CD4-positive, alpha-beta T cell treated with Interleukin-6 at 100 ng/mL for 8 hours (primary cell): ENCODE measurements at places on chromosomes 4 and X.

GRCh38 chr4:123397144-123398065, 810 bp downstream of the SPRY1 start:
- DNase-seq = peak; percentile 12

DNA sequence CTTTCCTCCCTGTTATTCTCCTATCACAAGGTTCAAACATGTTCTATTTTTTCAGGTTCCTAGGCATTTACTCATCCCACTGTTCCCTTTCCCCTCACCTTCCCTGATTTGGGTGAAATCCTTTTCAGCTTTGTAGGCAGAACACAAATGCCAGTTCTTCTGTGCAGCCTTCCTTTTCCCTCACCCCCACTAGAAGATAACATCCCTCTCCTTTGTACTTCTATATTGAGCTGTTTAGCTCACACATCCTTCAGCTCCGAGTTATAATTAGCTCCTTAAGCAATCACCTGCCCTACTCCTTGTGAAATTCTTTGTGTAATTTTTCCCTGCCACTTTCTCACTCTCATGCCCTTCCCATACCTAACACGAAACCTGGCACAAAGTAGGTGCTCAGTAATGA, 240.9 kb downstream of the AR start:
- DNase-seq = no peak

DNA sequence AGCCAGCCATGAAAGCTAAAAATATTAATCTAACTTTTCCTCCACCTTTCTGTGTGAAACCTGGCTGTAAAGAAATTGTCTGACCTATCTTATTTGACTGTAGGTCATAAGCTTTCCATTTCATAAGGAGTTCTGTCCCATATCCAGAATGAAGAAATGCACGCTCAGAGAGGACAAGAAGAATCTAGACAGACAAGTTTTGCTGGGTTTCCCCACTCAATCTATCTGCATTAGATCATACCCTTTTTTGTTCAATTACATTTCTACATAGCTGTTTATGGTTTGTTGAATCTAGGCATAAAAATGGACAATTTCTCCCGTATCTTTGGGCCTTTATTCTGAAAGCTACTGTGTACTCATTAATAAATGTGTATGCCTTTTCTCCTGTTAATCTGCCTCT, 1495.1 kb downstream of the C4orf33 start:
- DNase-seq = no peak

GRCh38 chrX:19377799-19378198, 34.1 kb downstream of the PDHA1 start:
- no peak for DNase-seq

- DNase-seq = no peak
These were observed 690.6 kb downstream of the DMD start for GRCh38 chrX:32520789-32521188.

- DNase-seq = no peak
These were observed 1.2 kb upstream of the SOWAHB start for GRCh38 chr4:76898949-76899645.

- DNase-seq = no peak
These were observed 30.7 kb upstream of the ATP6AP2 start for GRCh38 chrX:40550066-40550465.

GRCh38 chr4:5710065-5710960, 688 bp upstream of the EVC start:
- DNase-seq = no peak

GRCh38 chrX:112704187-112704586, 24.4 kb upstream of the LHFPL1 start:
- no peak for DNase-seq

GRCh38 chr4:84917869-84918600, 48.5 kb downstream of the WDFY3 start:
- no peak for DNase-seq

GRCh38 chr4:155342142-155342541, 34.6 kb downstream of the MAP9 start:
- no peak for DNase-seq

DNA sequence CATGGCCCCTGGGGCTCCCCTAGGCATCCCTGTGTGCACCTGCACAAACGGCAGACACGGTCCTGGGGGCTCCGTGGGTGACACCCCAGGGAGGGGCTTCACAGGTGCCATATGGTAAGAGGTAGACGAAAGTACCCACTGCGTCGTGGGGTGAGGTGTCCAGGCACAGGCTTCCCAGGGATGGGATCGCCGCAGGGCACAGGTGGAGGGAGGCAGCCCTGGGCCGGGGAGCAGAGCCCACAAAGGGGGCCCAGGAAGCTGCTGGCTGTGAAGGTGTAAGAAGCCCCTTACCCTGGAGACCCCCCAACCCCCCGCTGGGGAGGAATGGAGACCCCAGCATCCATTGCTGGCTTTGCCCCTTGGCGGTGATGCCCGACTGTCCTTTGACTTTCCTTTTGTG, 10.9 kb downstream of the SH3TC1 start:
- no peak for DNase-seq

DNA sequence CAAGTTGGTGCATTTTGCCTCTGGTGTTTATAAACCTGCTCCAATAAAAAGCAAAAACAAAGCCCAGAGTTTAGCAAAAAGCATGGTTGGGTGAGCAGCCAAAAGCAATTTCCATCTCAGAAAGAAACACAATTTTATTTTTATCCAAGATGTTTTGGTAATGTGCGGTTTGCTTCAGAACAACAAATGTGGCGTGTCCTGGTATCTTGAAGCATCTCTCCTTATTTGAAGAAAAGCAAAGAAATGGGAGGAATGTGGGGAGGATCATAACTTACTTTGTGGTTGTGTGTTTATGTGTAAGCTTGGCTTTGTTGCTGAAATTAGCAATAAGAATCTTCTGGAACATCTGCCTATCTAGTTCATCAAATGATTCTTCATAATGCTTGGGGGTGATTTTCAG, 88.3 kb upstream of the DDX3X start:
- no peak for DNase-seq

DNA sequence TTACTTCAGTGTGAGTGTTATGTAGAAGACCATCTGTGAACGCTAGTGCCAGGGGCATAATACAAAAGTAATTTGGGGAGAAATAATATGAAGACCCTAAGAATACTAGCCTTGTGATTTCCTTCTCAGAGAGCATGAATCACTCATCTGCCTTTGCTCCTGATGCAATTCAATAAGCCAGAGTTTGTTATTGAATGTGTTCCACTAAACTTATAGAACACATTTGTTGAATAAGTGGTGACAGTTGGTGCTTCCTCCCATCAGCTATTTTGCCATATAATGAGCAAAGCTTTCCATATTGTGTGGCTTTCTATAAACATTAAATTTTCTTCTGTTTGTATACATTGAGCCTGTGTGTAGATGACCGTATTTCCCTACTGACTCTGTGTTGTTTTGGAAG, 136.4 kb upstream of the QRFPR start:
- no peak for DNase-seq

GRCh38 chrX:149948016-149948415, 9.7 kb upstream of the EOLA2 start:
- DNase-seq = no peak

DNA sequence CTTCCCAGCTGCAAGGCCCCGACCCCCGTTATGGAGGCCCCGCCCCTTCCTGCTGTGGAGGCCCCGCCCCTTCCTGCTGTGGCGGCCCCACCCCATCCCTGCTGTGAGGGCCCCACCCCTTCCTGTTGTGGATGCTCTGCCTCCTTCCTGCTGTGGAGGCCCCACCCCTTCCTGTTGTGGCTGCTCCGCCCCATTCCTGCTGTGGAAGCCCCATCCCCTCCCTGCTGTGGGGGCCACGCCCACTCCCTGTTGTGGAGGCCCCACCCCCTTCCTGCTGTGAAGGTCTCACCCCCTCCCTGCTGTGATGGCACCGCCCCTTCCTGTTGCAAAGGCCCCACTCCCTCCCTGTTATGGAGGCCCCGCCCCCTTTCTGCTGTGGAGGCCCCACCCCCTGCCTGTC, 104.9 kb upstream of the PSAPL1 start:
- peak; percentile 8 for DNase-seq

- DNase-seq = no peak
These were observed 404.4 kb downstream of the TLL1 start for GRCh38 chr4:166277401-166277800.

GRCh38 chr4:65623506-65623905, 46.8 kb downstream of the EPHA5 start:
- DNase-seq = no peak

- no peak for DNase-seq
These were observed at the start of gene TRIM75 for GRCh38 chr4:165053645-165054044. Gene TRIM75, plus strand, starts transcription at chr4:165053866. Its CDS starts 5,282 bp downstream, at chr4:165059148.

- DNase-seq = no peak
These were observed 1048.5 kb upstream of the PABPC4L start for GRCh38 chr4:135250040-135250439.

DNA sequence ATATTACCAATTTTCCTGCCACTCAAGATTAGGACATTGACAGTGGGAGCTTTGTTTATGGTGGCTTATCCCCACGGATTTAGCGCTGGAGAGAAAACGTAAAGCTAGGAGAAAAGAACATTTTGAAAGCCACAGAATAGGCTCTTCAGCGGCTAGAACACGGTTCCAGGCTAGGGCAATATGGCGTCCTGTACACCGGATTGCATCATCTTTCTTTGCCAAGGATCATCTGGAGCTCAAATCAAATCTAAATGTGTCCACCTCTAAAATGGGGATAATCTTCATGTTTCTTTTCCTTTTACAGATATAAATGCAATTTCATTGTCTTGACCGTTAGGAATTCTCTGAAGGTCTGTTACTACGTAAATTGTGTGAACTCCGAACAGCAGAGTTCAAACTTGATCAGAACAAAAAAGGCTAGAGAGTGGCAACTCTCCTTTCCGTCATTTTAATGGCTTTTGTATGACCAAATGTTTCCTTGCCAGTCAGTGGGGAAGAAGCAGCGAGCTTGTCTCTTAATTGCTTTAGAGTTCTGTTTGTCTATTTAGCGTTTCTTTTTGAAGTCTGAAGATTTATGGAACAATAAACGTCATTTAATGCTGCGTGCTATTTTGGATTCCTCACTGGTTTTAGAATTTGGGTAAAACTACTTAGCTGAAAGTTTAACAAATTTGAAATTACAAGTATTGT, 2.6 kb upstream of the WWC2 start:
- DNase-seq = no peak

DNA sequence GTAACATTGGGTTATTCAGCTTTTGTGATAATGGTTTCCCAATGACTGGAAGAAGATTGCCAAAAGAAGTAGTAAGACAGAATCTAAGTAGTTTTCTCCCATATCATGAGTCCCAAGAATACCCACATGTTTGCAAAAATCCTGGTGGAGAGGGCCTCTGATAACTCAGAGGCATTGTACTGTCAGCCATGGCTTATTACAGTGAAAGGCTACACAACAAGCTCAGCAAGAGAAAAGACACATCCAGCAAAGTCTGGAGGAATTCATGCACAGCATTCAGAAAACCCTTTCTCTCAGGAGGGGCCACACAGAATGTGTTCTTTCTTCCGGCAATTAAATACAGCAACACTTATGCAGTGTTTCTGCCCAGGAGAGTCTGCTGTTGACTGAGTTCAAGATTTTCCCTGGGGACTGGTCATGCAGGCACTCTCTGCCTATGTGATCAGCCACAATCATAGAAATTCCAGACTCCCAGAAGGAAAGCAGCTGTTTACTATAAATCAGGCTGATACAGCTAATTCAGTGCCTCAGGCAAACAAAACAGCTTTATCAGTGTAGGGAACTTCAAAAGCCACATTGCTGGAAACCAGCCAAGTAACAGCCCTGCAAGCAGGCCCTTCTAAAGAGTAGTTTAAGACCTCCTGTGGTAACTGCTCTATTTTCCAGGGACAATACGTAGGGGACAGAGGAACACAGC, 937.1 kb downstream of the CCSER1 start:
- no peak for DNase-seq

DNA sequence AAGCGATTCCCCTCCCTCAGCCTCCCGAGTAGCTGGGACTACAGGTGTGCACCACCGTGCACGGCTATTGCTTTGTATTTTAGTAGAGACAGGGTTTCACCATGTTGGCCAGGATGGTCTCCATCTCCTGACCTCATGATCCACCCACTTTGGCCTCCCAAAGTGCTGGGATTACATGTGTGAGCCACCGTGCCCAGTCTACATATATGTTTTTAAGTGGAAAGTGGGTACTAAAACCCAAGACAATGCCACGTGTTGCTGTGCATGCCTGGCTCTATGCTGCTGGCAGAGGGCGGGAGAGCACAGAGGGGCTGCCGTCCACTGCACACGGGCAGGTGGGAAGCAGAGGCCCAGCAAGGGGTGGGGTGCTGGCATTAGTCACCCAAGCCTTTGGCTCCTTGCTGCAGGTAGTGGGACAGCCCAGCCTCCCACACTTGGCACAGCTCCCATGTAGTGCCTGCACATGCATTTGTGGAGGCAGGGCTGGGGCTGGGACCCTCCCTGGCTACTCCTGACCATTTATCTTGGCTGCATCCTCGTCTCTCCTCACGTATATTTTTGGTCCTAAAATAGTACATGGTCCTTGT, 3.5 kb downstream of the EMD start:
- DNase-seq = no peak

GRCh38 chr4:24980064-24980690, 50.6 kb downstream of the LGI2 start:
- peak; percentile 46 for DNase-seq

GRCh38 chr4:36208893-36209473, 35.3 kb downstream of the ARAP2 start:
- DNase-seq = peak; percentile 22

GRCh38 chr4:121822796-121823504, 733 bp downstream of the CCNA2 start:
- peak; percentile 11 for DNase-seq

GRCh38 chr4:1856943-1857699, 1.2 kb upstream of the LETM1 start:
- DNase-seq = no peak

GRCh38 chr4:77453911-77454310, 151.7 kb upstream of the CXCL13 start:
- no peak for DNase-seq

DNA sequence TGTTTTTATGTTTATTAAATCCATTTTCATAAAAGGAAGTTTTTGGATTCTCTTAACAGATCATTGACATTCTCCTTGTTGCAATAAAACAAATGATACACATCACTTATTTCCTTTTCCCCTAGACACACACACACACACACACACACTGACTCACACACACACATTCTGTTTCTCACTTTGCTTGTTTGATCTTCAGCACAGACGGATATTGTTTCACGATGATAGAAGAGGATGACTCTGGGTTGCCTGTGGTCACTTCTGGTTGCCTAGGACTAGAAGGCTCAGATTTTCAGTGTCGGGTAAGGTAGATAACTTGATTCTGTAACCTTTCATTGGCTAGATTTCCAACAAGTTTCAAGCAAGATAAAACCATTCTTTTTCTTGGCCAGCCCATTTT, 356.8 kb downstream of the BMPR1B start:
- DNase-seq = no peak

DNA sequence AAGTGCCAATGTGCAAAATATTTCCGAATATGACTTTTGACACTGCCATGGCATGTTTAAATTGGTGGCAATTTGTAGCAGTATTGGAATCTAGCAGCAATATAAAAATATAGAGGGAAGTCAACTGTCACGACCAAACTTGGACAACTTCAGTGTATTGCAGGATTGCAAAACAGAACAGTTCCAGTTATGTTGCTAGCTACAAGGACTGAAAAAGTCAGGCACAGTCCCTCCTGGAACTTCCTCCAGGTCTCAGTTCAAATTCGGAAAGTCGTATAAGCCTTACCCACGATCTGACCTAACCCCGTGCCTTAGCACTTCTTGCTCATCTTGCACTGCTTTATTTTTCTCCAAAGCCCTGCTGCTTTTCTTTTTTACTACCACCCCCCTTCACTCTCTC, 390.0 kb upstream of the GALNT7 start:
- no peak for DNase-seq

- DNase-seq = no peak
These were observed 434.9 kb upstream of the PABPC4L start for GRCh38 chr4:134636338-134637051.
